Hepatic stellate cell (primary cell): ENCODE measurements at places on chromosomes 11 and 22.
A peak's percentile ranks its signal among the peaks of the same experiment; 100 is the strongest.

GRCh38 chr11:132142554-132142953, 772.1 kb downstream of the NTM start:
- DNase-seq = no peak

DNA sequence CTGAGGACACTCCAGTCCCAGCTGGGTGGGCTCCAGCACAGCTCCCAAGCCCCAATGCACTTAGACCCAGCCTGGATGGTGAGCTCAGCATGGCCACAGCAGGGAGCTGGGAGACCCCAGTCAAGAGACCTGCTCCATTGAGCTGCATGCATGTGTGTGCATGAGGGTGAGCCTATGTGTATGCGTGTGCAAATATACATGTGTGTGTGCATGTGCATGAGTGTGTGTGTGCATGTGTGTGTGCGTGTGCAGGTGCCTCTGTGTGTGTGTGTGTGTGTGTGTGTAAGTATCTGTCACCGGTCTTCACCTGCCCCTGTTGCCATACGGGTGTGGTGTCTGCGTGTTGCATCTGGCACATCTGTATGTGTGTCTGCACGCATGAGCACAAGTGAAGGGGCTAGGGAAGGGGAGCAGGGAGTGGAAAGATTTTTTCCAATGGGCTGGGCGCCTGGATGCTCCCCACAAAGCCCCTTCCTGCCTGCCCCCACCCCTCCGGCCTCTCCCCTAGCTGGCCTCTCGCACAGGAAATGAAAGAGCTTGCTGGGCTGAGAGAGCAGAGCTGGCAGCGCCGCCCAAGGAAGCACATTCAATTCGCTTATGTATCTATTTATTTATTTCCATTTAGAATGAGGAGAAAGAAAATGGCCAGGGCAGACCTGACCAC, 4.1 kb downstream of the TSPAN32 start:
- DNase-seq = peak; percentile 43

- no peak for DNase-seq
Observed at GRCh38 chr11:17407575-17407974, 19.1 kb upstream of the KCNJ11 start.

- DNase-seq = no peak
Observed at GRCh38 chr22:31361743-31362142, 15.6 kb upstream of the PATZ1 start.

GRCh38 chr22:24379536-24379935, 47.9 kb upstream of the ADORA2A start:
- no peak for DNase-seq

GRCh38 chr22:48711031-48711431, 1116.6 kb downstream of the BRD1 start:
- no peak for DNase-seq

- DNase-seq = no peak
Observed at GRCh38 chr11:15615398-15616096, 500.8 kb downstream of the INSC start.

DNA sequence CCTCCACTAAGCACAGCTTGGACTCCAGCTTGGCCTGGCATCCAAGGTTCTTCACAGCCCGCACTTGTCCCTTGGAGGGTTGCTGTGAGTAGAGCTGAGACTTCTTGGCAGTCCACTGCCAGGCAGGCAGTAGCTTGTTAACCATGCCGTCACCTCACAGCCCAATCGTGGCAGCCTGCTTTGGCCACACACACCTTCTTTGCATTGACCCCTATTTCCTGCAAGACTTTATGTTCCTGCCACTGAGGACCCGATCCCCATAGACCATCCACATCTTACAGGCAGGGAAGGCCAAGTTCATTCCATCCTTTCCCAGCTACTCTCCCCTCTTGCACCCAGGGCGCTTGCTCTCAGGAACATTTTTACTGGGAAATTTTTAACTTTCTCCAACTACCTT, 2.5 kb upstream of the PYGM start:
- no peak for DNase-seq

DNA sequence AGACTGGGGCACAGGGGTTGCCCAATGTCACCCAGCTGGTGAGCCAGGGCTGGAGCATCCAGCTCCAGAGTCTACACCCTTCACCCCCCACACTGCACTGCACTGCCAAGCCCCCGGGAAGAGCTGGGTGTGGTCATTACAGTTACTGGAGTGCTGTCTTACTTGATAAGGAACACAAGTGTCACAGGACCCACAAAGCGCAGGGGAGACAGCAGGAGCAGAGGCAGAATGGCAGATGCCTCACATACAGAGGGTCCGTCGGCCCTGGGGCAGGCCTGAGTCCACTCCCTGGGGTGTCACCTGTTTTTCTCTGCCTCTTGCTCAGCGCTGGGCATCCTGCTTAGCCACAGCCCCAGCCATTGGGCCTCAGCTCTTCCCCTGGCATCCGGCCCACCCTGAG, 7.7 kb downstream of the IL2RB start:
- DNase-seq = no peak
